ENCODE measurements at places on chromosomes 12 and 14.

DNA sequence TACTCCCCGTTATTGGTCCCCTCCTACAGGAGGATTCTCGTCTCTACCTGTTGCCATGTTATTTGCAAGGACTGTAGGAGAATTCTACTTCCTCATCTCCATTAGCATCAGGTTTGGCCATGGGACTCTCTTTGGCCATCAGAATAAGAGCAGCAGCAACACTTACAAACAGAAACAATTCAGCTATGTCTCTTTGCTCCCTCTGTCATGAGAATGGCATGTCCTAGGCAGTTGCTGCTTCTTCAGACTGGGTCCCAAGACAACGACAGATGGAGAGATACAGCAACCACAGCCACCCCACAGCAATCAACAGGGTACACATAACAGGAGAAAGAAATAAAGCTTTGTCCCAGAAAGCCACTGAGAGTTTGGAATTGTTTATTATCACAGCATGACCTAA, 19.7 kb downstream of the SLC41A2 start:
- peak; percentile 27 for DNase-seq

GRCh38 chr14:101780390-101780789, 18.9 kb downstream of the PPP2R5C start:
- DNase-seq: no peak

- DNase-seq: no peak
Observed at GRCh38 chr14:30420515-30420914, 138.4 kb upstream of the G2E3 start.

DNA sequence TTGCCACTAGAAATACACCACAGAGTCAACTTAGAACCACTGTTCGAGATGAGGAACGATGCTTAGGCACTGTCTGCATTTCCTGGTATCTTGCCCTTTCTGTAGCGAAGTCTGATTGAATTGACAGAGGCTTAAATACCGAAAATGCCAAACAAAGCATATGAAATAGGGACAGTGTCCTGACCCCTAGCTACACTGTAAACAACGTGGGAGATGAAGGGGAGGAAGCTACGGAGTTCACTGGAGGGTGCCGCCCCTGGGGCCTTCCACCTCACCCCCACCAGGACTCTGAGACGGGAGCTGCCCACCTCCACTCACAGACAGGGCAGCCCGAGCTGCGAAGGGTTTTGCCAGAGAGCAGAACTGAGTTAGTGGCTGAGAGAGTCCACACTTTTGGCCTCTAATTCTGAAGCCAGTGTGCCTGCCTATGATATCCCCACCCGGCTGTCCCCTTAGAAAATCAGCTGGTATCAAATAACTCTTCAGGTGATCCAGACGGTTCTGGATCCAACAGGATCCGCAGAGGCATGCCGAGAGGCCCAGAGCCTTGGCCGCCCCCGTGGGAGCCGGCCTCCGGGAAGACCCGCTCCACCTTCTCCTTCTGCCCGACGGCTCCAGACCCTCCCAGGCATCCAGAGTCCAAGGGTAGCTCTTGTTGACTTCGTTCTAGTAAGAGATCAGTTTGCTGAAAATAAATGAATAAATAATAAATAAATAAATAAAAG, 230.7 kb upstream of the DIO3 start:
- no peak for DNase-seq

DNA sequence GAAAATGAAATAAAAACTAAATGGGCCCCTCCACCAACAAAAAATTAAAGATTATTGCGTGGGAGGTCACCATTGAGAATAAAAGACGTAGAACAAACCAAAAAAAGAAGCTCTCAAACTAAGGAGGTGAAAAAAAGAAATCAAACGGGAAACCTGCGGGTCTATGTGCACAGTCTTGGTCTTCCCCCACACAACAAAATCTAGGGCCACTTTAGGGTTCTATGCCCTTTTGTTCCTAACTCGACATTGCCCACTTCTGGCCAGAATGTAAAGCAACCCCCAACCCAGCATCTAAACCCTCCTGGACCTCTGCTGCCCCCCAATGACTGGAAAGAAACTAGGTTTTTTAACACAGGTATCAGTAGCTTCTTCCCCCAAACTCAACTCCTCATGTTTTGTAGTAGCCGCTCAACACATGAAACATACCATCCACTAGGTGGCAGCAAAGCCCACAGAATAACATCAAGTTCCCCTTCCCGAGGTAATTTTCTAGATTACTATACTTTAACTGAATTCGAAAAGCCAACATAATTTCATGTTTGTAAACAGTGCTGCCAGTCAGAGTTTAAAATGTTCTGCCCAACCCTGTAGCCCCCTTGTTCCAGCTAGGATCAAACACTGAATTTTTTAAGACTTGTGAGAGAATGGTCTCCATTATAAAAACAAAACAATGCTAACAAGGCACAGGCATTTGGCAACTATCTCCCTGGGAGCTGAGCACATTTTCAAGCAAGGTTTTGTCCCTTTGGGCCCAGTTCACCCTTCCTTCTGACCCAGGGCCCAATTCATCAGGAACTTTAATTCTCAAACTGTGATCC, 18.7 kb downstream of the DAD1 start:
- DNase-seq: peak; percentile 83

DNA sequence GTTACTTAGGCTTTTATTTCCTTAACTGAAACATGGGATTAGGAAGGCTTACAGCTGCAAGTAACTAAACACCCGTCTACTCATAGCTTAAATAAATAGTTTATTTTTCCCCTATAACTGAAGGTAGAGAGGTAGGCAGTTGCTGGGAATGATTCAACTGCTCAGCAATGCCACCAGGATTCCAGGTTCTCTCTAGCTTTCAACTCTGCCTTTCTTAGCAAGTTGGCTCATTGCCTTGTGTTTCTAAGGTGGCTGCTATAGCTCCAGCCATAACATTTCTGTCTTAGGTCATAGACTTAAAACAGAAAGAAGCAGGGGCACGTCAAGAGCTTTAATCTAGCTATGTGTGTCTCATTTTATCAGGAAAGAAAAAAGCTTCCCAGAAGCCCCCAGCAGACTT, 103.7 kb upstream of the MDM1 start:
- DNase-seq: no peak

GRCh38 chr12:103771466-103771865, 69.6 kb downstream of the NT5DC3 start:
- no peak for DNase-seq

DNA sequence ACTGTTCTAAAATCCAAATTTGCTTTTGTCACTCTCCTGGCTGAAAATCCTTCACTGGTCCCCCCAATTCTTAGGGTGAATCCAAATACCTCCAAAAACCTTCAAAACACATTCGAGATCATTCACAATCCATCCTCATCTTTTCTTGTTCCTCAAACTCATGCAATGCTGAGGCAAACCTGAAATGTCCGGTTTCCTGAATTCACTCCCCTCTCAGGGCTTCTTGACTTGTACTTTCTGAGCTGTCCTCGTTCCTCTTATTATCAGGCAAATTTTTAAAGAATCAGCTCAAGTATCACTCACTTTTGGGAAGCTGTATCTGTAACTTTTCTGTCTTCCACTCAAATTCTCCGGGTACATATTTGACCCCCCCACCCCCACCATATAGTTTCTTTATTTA, 84.9 kb upstream of the DUSP6 start:
- DNase-seq: no peak

- peak; percentile 39 for DNase-seq
Observed at GRCh38 chr12:104056419-104056972, 6.5 kb upstream of the GLT8D2 start.

DNA sequence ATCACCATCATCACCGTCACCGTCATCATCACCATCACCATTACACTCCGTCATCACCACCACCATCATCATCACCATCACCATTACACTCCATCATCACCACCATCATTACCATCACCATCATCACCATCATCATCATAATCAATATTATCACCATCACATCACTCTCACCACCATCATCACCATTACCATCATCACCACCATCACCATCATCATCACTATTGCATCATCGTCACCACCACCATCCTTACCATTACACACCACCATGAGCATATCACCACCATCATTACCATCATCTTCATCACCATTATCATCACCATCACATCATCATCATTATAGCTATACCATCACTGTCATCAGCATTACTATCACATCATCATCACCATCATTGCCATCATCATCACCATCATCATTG, 93.7 kb downstream of the KIF26A start:
- no peak for DNase-seq
